Stimulated activated CD8-positive, alpha-beta memory T cell treated with anti-CD3 and anti-CD28 coated beads, Interleukin-15, amount 100 ng/mL, for 1 hour (primary cell): ENCODE measurements at places on chromosomes 12 and 14.

- no peak for DNase-seq
Observed at GRCh38 chr12:87596134-87596533, 433.1 kb downstream of the C12orf50 start.

DNA sequence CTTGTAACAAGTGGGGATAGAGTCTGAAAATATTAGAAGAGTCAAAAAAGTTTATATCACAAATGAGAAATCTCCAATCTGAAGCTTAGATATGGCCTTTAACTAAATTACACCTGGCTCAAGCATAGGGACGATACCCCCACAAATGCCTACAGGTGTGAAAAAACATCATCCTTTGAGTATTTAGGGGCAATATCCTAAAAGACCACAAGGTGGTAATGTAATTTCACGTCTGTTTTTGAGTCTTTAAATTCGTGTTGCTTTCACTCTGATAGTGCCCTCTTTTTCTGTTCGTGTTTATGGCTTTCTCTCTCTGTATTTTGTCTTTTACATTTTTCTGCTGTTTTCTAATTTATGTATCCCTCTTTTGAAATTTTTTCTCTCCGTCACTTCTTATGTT, 84.3 kb downstream of the ETNK1 start:
- no peak for DNase-seq

GRCh38 chr12:115648463-115648862, 629.0 kb downstream of the MED13L start:
- DNase-seq = no peak

GRCh38 chr12:95055057-95055456, 18.4 kb downstream of the NR2C1 start:
- no peak for DNase-seq

DNA sequence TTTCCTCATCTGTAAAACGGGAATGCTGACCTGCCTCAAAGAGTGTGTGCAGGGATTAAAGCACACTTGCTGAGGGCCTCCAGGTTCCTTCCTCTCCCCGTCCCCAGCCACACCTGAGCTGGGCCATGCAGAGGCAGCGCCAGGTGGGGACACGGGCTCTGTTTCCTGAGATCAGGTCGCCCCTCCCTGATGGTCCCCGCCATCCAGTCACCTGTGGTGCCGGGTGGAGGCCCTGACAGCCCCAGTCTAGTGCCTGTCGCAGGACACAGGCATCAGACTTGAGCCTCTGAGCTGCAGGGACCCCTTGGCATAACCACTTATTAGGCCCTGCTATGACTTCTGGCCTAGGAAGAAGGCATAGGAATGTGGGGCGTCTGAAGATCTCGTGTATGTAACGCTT, 12.5 kb downstream of the CHGA start:
- no peak for DNase-seq

- no peak for DNase-seq
Observed at GRCh38 chr12:48296586-48297282, 54.0 kb downstream of the ZNF641 start.

- no peak for DNase-seq
Observed at GRCh38 chr12:109730306-109731145, 16.9 kb downstream of the FAM222A start.

- no peak for DNase-seq
Observed at GRCh38 chr12:66241061-66242043, 52.3 kb downstream of the IRAK3 start.

GRCh38 chr12:124248941-124249825, 45.7 kb upstream of the RFLNA start:
- DNase-seq = no peak

GRCh38 chr12:122206111-122206881, 2.8 kb downstream of the B3GNT4 start:
- DNase-seq = no peak

GRCh38 chr12:47907851-47908454, 3.2 kb upstream of the VDR start:
- no peak for DNase-seq

GRCh38 chr12:132603240-132604150, 6.9 kb downstream of the LRCOL1 start:
- DNase-seq = no peak

DNA sequence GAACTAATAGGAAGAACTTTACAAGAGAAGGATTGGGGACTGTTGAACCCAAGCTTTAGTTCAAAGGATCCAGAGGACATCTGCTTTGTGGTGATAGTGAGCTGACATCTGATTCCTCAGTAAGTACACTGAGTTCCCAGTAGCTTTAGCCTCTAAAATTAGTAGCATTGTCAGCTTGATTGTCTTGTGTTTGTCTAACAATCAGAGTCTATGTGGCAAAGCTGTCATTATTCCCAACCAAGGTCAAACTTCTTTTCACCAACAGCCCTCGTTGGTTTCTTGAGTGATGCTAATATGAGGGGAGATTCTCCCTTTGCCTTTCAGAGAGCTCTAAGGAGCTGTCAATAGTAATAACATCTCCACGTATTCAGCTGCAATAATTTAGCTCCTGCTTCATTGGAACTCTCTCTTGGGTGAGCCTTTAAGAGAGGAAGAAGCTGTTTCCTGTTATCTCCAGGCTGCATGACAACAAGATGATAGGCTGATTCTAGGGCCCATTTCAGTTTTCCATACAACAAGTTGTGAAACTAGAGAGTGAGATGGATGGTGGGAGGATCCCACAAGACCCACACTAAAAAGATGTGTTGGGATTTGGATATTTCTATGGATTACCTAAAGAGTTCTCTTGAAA, 46.7 kb downstream of the TGFB3 start:
- DNase-seq = no peak

GRCh38 chr14:95396221-95396620, 76.5 kb upstream of the CLMN start:
- DNase-seq = no peak

DNA sequence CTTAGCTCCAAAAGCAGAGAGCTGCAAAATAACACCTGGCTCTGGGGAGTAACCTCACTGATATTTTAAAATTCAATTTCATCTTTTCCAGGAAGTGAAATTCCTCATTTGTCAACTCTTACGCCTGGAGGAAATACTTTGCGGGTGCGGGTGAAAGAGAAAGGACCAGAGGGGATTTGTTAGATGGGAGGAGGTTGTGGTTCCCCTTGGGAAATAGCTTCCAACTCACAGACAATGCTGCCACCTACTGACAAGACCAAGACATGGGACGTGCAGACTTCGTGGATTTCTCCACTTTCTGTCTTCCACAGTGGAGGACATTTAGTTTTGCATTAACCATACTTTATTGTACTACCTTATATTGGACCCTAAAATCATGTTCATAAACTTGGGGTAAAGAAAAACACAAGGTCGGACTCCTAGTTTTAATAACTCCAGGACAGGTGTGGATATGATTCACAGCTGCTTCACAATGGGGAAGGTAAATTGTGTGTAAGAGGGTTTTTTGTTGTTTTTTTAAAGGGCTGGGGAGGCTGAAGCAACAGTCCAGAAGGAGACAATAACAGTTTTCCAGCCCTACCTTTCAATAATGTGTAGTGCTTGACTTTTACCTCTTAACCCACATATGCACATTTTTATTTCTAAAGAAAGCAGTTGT, 10.8 kb downstream of the FBXL14 start:
- DNase-seq = no peak

GRCh38 chr12:49294804-49295081, 204 bp upstream of the PRPH start:
- no peak for DNase-seq

DNA sequence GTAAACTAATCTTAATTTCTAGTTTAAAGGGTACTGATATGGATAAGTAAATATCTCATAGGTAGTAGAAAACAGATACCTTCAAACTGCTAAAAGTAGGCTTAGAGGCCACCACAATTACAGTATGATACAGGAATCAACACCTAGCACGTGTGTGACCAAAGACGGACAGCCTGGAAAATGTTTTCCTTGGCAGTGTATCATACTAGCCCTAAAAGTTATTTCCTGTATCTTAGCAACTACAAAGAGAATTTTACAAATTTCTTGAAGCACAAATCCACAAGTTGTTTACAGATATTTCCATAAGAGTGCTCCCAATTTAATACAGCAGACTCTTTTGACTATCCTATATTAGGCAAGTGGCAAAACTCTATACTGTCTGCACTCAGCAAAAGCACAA, 106.0 kb downstream of the ITPR2 start:
- DNase-seq = no peak

DNA sequence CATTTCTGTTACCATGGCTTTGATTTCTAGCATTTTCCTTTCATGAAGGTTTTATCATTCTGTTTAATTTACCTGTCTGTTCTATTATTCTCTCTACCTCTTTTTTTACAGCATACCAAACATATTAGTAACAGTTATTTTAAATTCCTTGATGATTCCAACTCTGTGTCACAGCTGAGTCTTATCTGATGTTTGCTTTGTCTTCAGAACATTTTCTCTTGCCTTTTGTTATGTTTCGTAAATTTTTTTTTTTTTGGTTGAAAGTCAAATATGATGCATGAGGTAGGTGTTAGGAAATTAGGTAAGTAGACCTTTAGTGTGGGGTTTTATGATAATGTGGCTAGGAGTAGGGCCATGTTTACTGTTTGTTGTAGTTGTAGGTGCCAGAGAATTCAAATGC, 496.4 kb downstream of the FOXG1 start:
- DNase-seq = no peak

DNA sequence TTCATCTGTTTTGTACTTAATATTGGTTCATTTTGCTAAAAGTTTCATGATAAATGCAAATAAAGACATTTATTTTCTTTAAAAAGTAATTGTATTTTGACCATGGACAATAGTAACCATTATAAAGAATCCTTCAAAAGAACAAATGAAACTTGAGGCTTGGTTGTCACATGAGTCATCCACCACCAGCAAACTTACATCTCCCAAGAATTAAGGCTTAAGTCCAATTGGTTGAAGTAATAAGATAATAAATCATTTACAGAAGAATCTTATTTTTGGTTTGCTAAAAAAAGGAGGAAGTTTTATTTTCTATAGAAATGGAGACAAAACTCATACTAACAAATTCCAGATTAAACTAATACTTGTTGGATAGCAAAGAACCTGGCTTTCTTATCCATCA, 84.8 kb upstream of the KITLG start:
- no peak for DNase-seq

GRCh38 chr14:68634332-68634731, 158.5 kb downstream of the ZFP36L1 start:
- no peak for DNase-seq

DNA sequence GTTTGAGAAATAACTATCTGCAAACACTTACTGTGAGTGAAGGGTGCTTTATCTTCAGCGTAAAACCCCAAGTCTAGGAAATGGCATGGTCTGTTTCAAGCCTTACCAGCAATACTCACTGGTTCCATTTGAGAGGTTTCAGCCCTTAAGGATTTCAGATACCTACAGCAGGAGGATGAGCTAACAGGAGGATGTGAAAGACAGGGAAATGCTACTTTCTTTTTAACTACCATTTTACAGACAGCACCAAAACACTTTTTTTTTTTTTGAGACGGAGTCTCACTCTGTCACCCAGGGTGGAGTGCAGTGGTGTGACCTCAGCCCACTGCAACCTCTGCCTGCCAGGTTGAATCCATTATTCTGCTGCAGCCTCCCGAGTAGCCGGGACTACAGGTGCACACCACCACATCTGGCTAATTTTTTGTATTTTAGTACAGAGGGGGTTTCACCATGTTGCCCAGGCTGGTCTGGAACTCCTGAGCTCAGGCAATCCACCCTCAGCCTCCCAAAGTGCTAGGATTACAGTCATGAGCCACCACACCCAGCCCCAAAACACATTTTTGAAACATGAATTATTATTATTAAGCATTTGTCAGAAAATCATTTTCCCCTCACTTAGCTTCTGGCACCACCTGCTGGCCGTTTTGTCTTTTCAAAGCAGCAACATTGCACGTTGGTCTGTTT, 4.6 kb downstream of the MTRFR start:
- DNase-seq = peak; percentile 76

DNA sequence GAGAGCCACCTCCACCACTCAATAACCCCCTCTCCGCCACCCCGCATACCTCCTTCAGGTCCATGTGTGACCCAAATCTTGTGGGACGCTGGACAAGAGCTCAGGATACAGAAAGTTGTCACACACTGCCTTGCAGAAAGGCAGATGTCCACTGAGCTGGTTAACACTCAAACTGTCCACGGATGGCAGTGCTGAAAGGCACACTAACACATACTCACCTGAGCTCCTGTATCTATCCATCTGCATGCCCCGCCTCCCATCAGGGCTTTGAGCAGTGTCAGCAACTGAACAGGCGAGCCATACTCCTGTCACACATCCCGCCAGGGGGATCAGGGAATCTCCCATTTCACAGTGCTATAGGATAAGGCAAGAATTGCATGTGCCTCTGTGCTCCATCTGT, 642.0 kb downstream of the GALC start:
- DNase-seq = no peak

DNA sequence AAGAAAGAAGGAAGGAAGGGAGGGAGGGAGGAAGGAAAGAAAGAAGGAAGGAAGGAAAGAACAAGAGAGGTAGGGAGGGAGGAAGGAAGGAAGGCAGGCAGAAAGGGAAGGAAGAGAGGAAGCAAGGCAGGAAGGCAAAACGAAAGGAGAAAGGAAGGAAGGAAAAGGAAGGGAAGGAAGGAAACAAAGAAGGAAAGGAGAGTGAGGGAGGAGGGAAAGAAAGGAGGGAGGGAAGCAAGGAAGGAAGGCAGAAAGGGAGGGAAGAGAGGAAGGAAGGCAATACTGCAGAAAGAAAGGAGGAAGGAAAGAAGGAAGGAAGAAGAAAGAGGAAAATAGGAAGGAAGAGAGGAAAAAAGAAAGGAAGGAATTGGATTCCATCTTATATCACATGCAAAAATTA, 1303.1 kb upstream of the TMEM132C start:
- no peak for DNase-seq

- DNase-seq = no peak
Observed at GRCh38 chr14:53603994-53604393, 352.6 kb downstream of the BMP4 start.

DNA sequence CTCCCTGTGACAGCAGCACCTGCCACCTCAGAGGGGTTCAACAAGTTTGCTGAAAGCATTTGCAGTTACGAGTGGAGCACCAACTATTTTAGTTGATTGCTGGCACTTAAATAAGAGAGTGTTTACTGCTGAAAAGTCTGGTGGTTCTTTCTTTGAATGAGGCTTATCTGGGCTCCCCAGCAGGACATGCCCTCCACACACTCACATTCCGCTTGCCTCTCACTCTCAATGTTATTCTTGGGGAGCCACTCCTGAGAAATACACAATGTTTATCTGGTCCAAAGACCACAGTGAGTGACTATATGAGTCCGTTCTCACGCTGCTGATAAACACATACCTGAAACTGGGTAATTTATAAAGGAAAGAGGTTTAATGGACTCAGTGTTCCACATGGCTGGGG, 31.9 kb downstream of the NT5DC3 start:
- no peak for DNase-seq

- no peak for DNase-seq
Observed at GRCh38 chr12:132818562-132818961, 10.1 kb downstream of the GOLGA3 start.

- DNase-seq = no peak
Observed at GRCh38 chr12:3587402-3588013, 96.5 kb downstream of the PRMT8 start.
